A549 treated with Mapracorat at 1 μM for 4 hours (cell line): ENCODE measurements at places on chromosomes 13 and 19. TPM values are rescaled to one million over a fixed set of nuclear protein-coding genes. Genes with fewer than 3 reads are reported as not detected.

Gene OR4F17
- not detected in 5 replicates for total RNA-seq

Gene EDNRB
- total RNA-seq, result not detected in 5 replicates

Gene GGN
- total RNA-seq, result 0.09 to 0.28 TPM (median 0.26 TPM) in 4 of 5 replicates, not detected in the other

Gene IFNL1
- 0.39 TPM in 1 of 5 replicates, not detected in the others for total RNA-seq

Gene DAND5
- total RNA-seq, result 0.09 to 0.12 TPM in 2 of 5 replicates, not detected in the others

Gene ZIC2
- 5.0 to 9.0 TPM (median 6.6 TPM) in 5 replicates for total RNA-seq

Gene ZMYM5
- total RNA-seq, result 5.1 to 7.8 TPM (median 5.9 TPM) in 5 replicates

Gene UBL3
- 8.1 to 9.1 TPM (median 8.7 TPM) in 5 replicates for total RNA-seq

Gene ZNF100
- not detected in 5 replicates for total RNA-seq

Gene CASP14
- total RNA-seq, result not detected in 5 replicates

Gene NLRP5
- not detected in 5 replicates for total RNA-seq

Gene LILRB4
- not detected in 5 replicates for total RNA-seq

Gene FCHO1
- 17.7 to 21.9 TPM (median 17.9 TPM) in 5 replicates for total RNA-seq

Gene ADAMTS10
- 8.4 to 14.6 TPM (median 12.2 TPM) in 5 replicates for total RNA-seq

Gene POSTN
- 0.05 to 0.15 TPM (median 0.09 TPM) in 3 of 5 replicates, not detected in the others for total RNA-seq

Gene CYP4F2
- 0.07 to 0.19 TPM (median 0.15 TPM) in 3 of 5 replicates, not detected in the others for total RNA-seq

Gene TEX26
- total RNA-seq, result not detected in 5 replicates

Gene FBN3
- not detected in 5 replicates for total RNA-seq

Gene APC2
- 0.64 to 2.7 TPM (median 1.8 TPM) in 5 replicates for total RNA-seq

Gene NXNL1
- total RNA-seq, result not detected in 5 replicates

Gene ZNF426
- 0.73 to 1.2 TPM (median 1.1 TPM) in 5 replicates for total RNA-seq

Gene ODAD3
- total RNA-seq, result 0.49 to 1.6 TPM (median 1.1 TPM) in 5 replicates

Gene CEACAM7
- total RNA-seq, result 0.07 to 0.15 TPM (median 0.12 TPM) in 4 of 5 replicates, not detected in the other

Gene CD37
- total RNA-seq, result not detected in 5 replicates

Gene NLRP7
- not detected in 5 replicates for total RNA-seq

Gene ZFP28
- 2.4 to 4.1 TPM (median 3.5 TPM) in 5 replicates for total RNA-seq

Gene ZIM2
- not detected in 5 replicates for total RNA-seq

Gene FUT1
- total RNA-seq, result 0.04 to 0.10 TPM (median 0.05 TPM) in 5 replicates

Gene C2CD4C
- total RNA-seq, result 0.30 to 0.73 TPM (median 0.51 TPM) in 5 replicates

Gene COG6
- 3.2 to 6.5 TPM (median 4.3 TPM) in 5 replicates for total RNA-seq

Gene OSCAR
- 0.22 to 0.33 TPM (median 0.30 TPM) in 5 replicates for total RNA-seq

Gene APLP1
- 73.4 to 99.4 TPM (median 94.1 TPM) in 5 replicates for total RNA-seq

Gene IQCN
- 0.40 to 0.77 TPM (median 0.64 TPM) in 5 replicates for total RNA-seq

Gene CEACAM5
- 1.3 to 2.0 TPM (median 1.5 TPM) in 5 replicates for total RNA-seq

Gene CBY2
- total RNA-seq, result not detected in 5 replicates

Gene STARD13
- total RNA-seq, result 5.2 to 7.0 TPM (median 5.6 TPM) in 5 replicates

Gene MICU2
- 15.9 to 17.5 TPM (median 16.3 TPM) in 5 replicates for total RNA-seq

Gene KCNC3
- 1.1 to 1.6 TPM (median 1.4 TPM) in 5 replicates for total RNA-seq

Gene SLC46A3
- 1.4 to 2.5 TPM (median 1.5 TPM) in 5 replicates for total RNA-seq

Gene PGLYRP1
- not detected in 5 replicates for total RNA-seq

Gene KIRREL2
- 0.42 to 0.60 TPM (median 0.55 TPM) in 5 replicates for total RNA-seq

Gene ELAVL3
- 0.09 to 0.21 TPM (median 0.15 TPM) in 4 of 5 replicates, not detected in the other for total RNA-seq

Gene GPR18
- not detected in 5 replicates for total RNA-seq

Gene ZNF302
- 15.0 to 16.9 TPM (median 16.5 TPM) in 5 replicates for total RNA-seq

Gene MRPL57
- 19.4 to 27.3 TPM (median 24.1 TPM) in 5 replicates for total RNA-seq

Gene C5AR1
- total RNA-seq, result 1.6 to 2.9 TPM (median 2.1 TPM) in 5 replicates

Gene NPAS1
- 6.0 to 9.0 TPM (median 6.7 TPM) in 5 replicates for total RNA-seq

Gene NCR1
- total RNA-seq, result not detected in 5 replicates

Gene ZSCAN4
- total RNA-seq, result not detected in 5 replicates

Gene PDCD5
- 435 to 538 TPM (median 469 TPM) in 5 replicates for total RNA-seq

Gene ZNF728
- total RNA-seq, result not detected in 5 replicates

Gene COL4A2
- total RNA-seq, result 138 to 171 TPM (median 150 TPM) in 5 replicates

Gene FGF9
- total RNA-seq, result not detected in 5 replicates

Gene PRRG2
- total RNA-seq, result 0.44 to 1.1 TPM (median 0.75 TPM) in 5 replicates

Gene ZIK1
- total RNA-seq, result not detected in 5 replicates

Gene FAM83E
- total RNA-seq, result 0.14 to 0.42 TPM (median 0.22 TPM) in 5 replicates
